ENCODE measurements at places on chromosomes 6 and 20.

- no peak for DNase-seq
Observed at GRCh38 chr6:37674161-37674560, 23.5 kb downstream of the MDGA1 start.

GRCh38 chr6:4625557-4625956 lies 150.6 kb upstream of the CDYL start:
- no peak for DNase-seq

DNA sequence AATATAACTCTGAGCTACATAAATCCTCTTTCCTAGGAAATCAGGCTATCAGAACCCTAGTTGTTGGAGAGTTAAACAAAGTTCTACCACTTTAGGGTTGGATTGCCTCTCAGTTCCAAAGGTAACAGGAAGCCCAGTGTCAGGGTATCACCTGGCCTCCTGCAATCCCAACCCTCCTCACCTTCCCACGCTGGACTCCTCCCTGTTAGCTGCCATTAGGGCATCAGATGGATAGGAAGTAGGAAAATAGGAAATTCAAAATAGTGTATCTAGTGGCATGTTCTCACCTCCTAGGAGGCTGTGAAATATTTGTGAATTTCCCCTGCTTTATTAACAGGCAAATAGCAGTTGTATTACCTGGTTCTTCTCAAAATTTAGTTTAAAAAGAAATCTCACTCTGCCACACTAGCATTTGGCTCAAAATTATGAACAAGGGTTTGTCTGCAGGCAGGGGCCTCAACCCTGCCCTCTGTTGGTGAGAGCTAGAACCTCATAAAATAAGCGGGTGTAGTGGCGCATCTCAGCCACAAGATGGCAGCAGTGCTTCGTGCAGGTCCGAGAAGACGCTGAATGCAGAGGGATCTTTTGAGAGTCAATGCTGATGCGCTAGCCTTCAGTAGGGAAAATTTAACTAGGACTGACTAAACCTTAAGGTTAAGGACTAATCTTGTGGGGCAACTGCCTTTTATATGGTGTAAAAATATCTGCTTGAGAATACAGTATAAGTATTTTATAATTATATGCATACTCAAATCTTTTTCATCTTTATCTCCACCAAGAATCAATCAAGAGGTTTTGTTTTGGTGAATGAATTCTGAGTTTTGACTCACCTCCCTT lies 209.8 kb upstream of the KCNQ5 start:
- peak; percentile 59 for DNase-seq

DNA sequence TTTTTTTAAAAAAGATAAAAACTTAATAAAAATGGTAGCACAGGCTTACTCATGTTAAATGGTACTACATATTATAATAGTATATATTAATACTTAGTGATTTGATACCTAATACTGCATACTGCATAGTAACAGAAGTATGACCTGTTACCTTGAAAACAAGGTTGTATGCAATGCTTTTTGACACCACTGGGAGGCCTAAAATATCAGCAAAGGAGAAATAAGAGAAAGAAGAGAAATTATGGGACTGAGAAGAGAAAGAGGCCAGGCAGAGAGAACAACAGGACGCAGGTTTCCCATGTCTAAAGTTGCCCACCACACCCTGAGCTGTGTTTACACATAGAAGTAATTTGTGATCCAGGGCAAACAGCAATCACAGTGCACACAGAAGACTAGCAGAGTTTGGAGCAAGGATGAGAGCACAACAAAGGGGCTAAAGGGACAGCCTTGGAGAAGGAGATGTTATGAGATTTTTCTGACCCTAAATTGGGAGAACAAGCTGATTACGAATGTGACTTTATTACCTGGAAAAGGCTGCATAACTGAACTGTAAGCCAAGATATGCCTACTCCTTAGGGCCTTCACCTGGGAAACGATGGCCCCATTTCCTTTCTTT lies 73.2 kb downstream of the ROS1 start:
- no peak for DNase-seq

DNA sequence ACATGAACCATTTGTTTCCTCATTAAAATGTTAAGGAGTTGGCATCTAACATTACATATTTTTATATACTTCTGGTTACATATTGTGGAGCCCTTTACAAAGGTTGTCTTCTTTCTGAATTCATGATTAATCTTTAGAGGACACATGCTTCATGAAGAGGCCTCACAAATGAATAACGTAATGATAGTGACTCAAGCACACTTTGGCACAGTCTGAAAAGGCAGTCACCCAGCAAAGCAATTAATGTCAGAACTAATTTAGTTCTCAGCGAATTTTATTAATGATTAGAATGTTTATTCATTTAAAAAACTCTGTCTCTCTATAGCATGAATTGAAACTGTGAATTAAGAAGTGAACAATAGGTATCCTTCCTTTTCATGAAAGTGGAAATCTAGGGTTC lies 854.2 kb downstream of the PHF3 start:
- no peak for DNase-seq

DNA sequence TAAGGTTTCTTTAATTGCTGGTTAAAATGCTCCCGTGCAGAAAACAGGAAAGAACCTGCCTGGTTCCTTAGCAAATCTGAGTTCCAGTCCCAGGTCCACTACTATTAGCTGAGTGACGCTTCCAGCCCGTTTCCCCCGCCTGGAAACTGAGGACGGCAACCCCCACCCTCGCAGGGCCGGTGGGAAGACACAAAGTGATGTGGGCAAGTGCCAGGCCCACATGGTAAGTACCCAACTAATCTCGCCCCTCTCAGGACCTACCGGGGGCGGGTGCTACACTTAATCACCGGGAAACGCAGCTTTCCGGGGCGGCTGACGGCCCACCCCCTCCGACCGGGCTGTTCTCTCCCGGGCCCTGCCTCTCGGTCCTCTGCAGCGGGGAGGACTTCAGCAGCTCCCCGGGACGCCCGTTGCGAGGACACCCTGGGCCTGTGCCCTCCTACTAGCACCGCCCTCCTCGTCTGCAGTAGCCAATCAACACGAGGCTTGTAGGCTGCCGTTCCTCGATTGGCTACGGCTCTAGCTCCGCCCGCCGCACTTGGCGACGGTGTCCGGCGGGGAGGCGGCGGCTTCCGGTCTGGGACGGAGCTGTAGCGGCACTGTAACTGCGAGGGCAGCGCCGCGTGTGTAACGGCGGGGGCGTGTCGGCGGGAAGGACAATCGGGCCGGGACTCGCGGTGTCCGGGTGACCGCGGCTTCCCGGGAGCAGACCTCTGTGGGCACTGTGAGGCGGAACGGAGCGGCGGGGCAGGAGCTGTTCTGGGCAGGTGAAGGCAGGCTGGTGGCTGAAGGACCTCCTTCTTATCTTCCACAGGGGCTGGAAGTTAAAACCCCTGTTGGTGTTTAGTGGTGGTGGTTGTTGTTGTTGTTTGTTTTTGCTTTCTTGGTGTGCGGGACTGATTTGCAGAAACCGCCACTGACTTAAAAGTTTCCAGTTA lies at the start of gene ZBTB9:
Gene ZBTB9 (plus strand): TSS at position 568 of the 938 bp plus-strand sequence. CDS start 525 bp downstream, outside the sequence.
- DNase-seq, result peak; percentile 85

DNA sequence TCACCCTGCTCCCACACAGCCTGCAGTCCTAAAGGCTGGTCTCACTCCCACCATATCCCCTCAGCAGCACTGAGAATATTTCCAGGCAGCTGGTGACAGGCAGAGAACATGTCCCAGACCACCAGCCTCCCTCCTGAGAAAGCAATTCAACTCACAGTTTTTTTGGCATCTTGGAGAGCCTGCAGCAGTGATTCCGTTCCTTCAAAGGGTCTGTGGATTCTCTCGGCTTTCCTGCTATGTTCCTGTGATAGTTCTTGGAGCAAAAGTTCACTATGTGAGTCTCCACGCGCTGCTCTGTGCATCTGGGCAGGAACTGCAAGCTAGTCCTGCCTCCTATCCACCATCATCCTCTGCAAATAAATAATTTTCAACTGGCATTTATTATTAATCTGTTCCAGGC lies 448.3 kb upstream of the HSF2 start:
- DNase-seq, result no peak

GRCh38 chr6:17281497-17282481 lies 628 bp downstream of the RBM24 start:
- no peak for DNase-seq

DNA sequence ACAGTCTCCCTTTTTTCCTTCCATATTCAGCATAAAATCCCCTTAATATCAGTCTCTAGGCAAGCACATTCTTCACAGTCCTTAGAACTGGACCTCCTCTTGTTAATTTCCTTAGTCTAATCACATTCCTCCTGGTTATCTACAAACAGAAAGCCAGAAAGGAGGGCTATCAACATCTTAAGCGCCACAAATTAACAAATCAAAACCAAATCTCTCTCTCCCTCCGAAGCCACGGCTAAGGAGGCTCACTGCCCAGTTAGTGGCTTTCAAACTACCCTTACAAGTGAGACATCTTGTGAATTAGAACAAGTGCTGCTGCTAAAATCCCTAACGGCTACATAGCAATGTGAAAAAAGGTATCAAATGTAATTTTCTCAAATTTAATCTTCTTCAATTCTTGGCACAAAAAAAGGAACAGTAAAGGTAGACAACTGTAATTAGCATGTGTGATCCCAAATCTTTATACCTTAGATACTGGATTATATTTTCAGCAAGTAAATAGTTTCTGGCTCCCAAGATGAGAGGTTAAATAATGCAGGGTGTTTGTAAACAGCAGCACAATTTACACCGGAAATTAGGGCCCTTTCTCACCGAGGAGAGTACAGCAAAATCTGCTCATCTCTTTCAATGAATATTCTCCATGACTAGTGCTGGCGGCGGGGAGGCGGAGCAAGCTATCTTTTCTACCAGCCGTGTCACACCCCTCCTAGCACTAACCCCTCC lies 1.4 kb upstream of the TRIM39 start:
- DNase-seq, result peak; percentile 70

- no peak for DNase-seq
Observed at GRCh38 chr20:32891926-32892660, 33.4 kb downstream of the EFCAB8 start.

GRCh38 chr6:111676383-111676782 lies 70.7 kb upstream of the TRAF3IP2 start:
- no peak for DNase-seq

DNA sequence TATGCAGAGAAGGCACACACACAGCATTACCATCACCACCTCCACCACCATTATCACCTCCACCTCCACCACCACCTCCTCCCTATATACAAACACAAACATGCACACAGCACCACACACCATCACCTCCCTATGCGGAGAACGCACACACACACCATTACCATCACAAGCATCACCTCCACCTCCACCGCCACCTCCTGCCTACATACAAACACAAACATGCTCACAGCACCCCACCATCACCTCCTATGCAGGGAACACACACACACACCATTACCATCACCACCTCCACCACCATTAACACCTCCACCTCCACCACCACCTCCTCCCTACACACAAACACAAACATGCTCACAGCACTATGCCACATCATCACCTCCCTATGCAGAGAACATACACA lies 236.5 kb upstream of the AFDN start:
- no peak for DNase-seq

DNA sequence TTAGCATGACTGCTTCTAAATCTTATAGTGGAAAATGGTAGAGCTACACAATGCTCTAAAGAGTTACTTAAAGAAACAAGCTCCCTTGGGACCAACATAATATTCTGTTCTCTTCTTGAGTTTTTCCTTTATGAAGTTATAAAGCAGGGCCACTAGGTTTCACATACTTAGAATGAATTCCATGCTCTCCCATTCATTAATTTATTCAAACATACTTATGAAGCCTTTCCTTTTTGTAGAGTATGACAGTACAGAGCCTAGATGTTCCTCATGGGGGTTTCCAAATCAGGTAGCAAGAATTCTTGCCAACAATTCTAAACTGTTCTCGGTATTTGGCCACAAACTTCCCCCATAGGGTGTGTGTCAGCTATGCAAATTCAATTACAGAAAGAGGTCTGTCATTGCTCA lies 20.6 kb upstream of the FABP7 start:
- no peak for DNase-seq

DNA sequence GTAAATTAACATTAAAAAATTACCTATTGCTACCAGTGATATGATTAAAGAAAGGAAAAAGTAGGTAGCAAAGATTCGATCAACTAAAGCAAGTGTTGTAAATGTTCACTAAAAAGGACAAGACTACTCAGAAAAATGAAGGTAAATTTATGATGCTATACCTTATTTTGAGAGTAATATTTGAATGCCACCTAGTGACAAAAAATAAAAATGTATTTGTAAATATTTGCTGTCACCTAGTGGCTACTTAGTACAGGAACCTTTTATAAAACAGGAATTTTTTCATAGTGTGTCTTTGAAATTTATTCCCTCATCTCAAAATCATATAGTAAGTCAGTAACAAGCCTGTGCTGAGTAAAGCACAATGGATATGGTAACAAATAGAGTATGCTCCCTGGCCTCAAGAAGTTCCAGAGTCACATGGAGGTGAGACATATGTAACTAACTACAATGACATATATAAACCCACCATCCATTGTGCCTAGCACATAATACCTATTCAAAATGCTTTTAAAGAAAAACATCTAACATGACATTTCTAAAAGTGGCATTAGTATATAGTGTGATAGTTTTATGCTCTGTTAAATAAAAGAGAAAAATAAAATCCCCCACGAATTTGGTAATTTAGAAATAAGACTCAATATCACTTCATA lies 193.1 kb upstream of the SIM1 start:
- no peak for DNase-seq

DNA sequence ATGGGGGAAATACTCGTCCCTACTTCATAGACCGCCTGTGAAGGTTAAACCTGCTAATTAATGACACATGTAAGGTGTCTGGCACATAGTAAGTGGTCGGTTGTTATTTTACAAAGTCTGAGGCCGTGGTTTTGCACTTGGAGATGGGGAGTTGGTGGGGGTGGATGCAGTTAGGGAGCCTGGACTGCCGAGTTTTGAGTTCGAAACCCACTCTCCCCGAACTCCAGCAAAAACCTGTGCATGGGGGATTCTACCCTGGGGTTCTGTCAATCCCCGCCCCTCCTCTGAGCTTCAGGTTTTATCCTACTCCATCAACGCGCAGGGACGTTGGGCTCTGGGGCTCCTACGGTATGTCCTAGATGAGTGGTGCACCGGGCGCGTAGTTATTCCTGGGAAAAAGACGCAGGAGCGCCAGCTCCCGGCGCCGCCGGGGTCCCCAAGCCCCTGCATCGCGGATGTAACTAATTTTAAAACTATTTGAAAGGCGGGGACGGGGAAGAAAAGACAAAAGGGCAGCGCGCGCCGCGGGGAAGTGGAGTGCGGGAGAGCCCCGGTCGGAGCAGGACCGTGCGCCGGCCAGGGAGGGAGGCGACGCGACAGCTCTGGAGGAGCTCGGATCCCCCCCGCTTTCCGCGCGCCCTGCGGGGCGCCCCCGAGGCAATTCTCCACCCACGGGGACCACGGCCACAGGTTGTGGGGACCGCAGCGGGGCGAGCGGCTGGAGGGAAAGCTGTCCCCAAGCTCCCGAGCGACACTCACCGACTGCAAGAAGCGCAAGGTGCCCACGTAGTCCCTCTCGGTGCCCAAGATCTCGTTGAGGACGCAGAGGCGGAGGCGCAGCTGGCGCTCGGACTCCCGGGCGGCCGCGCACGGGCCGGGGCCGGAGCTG lies 672 bp downstream of the PREX1 start:
- DNase-seq, result no peak

DNA sequence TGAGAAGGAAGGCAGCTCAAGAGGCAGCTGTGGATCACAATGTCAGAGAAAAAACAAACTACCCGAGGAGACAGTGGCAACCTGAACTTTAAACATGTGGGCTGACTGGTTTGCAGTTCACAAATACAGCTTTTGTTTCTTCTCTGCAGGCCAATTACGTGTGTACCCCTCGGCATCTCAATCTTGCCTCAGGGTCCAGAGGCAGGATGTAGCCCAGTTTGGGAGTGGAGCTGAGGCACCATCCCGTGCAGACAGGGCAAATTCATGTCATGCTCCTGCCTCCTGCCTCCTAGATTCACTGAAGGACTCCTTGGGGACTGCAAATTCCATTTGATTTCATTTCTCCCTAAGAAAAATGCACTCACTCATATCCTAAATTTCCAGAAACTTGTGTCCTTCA lies 94.2 kb upstream of the KCNK16 start:
- no peak for DNase-seq
